ENCODE measurements at places on chromosomes 3 and 15.
A peak's percentile ranks its signal among the peaks of the same experiment; 100 is the strongest.

DNA sequence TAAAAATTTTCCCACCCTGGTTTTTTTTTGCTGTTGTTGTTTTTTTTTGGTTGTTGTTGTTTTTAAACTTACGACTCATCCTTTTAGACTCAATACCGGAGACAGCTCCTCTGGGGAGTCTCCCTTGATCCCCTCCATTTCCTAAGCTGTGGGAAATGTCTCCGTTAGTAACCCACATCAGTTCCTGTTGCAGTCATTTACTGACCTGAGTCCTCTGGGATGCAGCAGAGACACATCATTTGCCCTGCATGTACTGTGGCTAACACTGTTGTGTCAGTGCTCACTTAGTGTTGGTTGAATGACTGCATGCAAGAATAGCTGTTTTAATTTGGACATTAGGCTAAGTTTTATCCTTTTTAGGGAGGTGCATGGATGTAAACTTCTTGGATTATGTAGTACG, 83.8 kb downstream of the MBNL1 start:
- DNase-seq, result no peak

GRCh38 chr15:42992626-42993025, 72.0 kb upstream of the TTBK2 start:
- DNase-seq, result no peak

DNA sequence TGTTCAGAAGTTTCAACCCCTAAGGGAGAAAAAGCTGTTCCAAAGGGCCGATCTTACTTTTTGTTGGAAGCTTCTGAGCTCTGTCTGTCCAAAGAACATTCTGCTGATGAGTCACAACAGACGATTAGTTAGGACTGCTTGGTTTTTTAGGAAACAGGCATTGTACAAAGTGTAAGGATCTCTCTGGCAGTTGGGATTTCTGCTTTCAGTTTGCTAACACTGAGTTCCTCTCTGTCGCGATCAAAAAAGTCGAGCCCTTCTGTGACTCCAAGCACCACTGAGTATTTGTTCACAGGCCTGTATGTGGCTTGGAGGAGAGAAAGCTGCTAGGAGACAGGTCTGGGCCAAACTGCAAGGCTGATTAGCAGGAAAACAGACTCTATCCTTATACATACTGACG, 91.8 kb upstream of the PFN2 start:
- DNase-seq, result no peak

GRCh38 chr3:39361252-39361927, 21.8 kb upstream of the SLC25A38 start:
- DNase-seq, result no peak

DNA sequence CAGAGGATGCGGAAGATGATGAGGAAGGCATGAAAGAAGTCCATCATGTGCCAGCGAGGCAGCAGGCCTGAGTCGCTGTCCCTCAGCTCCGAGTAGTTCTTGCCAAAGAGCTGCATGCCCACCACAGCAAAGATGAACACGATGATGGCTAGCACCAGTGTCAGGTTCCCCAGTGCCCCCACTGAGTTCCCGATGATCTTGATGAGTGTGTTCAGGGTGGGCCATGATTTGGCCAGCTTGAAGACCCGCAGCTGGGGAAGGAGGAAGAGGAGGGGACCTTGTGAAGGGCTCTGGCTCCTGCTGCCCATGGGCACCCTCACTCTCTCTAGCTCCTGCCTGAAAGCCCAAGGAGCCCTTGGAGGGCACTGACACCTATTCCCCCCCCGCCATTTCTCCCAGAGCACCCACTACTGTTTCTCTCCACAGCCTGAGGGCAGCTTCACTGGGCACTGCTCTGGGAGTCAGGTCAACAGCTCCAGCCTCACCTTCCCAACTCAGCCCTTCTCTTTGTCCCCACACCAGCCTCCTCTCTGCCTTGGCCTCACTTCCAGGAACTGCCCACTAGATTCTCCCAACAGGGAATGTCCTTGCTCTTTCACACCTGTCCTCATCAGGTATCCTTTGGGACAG, 63.6 kb downstream of the SCN5A start:
- no peak for DNase-seq

DNA sequence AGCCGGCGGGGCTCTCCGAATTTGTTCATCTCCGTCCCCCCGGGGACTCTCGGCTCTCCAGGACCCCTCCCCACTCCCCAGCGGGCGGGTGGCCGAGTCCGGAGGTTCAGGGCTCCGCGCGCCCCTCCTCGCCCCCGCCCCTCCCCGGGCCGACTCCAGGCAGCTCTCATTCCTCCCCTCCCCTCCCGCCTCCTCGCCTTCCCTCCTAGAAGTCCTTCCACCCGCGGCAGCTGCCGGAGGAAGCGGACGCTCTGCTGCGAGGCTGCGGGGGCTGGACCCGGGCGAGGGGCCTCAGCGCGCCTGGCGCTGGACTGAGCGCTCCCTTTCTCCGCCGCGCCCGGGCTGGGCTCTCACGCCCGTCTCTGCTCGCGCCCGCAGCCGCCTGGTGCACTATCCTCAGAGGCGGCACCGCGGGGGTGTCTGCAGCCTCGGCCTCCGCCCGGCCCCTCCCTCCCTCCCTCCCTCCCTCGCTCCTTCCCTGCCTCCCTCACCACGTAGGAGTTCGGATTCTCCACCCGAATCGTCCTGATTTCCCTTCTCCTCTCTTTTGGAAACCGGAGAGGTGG, at the start of gene ROBO2:
Gene ROBO2 (plus strand): TSS at position 494 of the 566 bp plus-strand sequence. CDS start 687 bp downstream, outside the sequence.
- peak; percentile 73 for DNase-seq

DNA sequence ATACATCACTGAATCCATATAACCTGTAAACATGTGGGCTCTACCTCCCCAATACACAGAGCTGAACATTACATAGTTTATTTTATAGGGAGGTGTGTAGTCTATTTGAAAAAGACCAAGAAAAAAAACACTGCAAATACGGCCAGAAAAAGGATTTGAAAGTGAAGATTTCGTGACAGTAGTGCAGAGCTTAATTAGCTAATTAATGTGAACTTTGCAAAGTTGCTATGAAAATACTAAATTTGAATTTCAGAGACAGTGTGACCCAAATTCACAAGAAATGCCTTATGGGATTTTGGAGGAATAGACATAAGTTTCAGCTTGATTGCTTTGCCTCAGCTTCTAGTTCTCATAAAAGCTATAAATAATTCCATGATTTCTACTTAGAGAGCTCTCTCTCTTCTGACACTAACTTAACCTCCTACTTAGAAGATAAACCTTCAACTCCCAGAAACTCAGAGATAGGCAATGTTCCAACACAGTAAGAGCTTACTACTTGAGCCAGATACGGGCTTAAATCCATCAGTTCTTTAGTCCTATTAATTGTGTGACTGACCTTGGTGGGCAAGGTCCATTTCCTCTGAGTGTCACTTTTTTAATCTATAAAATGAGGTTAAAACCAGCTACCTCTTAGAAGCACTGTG, 87.3 kb upstream of the THBS1 start:
- DNase-seq, result no peak

GRCh38 chr15:68315495-68316031, 38.0 kb downstream of the FEM1B start:
- no peak for DNase-seq

DNA sequence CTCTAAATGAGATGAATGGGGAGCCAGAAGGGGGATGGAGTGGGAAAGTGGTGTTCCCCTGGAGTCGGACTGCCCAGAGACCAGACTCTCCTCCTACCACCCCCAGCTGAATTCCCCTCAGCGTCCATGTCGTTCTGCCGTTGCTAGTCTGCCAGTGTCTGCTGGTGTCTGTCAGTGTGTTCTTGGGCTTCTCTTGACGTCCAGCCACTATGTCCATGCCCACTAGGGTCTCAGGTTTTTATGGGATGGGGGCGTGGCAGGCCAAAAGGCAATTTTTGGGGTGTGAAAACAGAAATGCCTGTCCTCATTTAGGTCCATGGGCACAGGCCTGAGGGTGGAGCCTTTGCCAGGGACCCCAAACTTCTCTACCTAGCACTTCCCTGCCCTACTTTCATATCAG, 589.6 kb downstream of the IGSF11 start:
- no peak for DNase-seq

Data from renal cortex interstitium (tissue), 15 donors.